Adrenal gland (tissue), 19 donors: ENCODE measurements at places on chromosomes 5 and 9. TPM values are rescaled to one million over a fixed set of nuclear protein-coding genes. Genes with fewer than 3 reads are reported as not detected.

DNA sequence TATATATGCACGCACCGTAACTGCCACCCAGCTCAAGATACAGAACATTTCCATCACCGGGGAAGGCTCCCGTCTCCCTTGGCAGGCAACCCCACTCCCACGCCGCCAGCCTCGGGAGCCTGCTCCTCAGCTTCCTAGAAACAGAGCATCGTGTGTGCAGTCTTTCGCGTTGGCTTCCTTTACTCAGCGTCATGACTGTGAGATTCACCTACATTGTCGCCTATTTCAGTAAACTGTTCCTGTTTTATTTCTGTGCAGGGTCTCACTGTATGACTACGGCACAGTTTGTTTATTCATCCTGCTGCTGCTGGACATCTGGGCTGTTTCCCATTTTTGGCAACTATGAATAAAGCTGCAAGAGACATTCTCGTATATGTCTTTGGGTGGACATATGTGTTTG lies 90.7 kb downstream of the STK10 start:
- peaks cover 4% of the 10 kb centered on the region for H3K4me1 ChIP-seq
- no peaks in the 10 kb centered on the region for H3K36me3 ChIP-seq
- no peak overlapping the region for H3K27ac ChIP-seq

GRCh38 chr5:61319388-61320146 lies 12.5 kb upstream of the ZSWIM6 start:
- DNase-seq: no peak
- no peak overlapping the region for H3K4me3 ChIP-seq

- peaks cover 20% of the 10 kb centered on the region for H3K4me1 ChIP-seq
- H3K27ac ChIP-seq: peak overlapping the region; percentile 18
- no peaks in the 10 kb centered on the region for H3K36me3 ChIP-seq
- no peaks in the 10 kb centered on the region for H3K27me3 ChIP-seq
- DNase-seq: no peak
Observed at GRCh38 chr5:759111-759751, 25.3 kb downstream of the ZDHHC11B start.

GRCh38 chr9:12934545-12935272 lies 159.9 kb downstream of the LURAP1L start:
- H3K4me3 ChIP-seq: no peak overlapping the region
- no peaks in the 10 kb centered on the region for H3K4me1 ChIP-seq
- no peak overlapping the region for H3K27ac ChIP-seq

DNA sequence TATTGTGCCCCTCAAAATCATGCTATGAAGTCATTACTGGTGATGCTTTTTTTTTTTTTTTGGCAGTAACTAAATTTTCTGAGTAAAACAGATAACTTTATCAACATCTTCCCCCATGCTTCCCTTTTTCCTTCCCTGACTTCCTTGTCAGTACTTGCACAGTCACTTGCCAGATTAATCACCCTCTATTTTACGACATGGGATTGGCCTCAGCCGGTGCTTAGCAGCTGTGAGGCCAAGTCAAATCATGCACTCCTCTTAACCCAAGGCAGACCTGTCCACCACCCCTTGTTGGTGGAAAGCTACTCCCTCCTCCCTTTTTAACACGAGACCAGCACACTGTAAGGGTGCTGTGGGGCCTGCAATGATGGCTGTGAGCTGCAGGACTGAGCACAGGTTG lies 118.0 kb upstream of the OTULINL start:
- no peak overlapping the region for H3K4me3 ChIP-seq
- H3K27ac ChIP-seq: no peak overlapping the region
- no peaks in the 10 kb centered on the region for H3K4me1 ChIP-seq
- H3K36me3 ChIP-seq: no peaks in the 10 kb centered on the region
- no peaks in the 10 kb centered on the region for H3K27me3 ChIP-seq
- DNase-seq: no peak

Gene SPINK6
- not detected for total RNA-seq

GRCh38 chr5:65925044-65925600 lies 1.3 kb upstream of the ERBIN start:
- H3K27me3 ChIP-seq: no peaks in the 10 kb centered on the region
- H3K36me3 ChIP-seq: no peaks in the 10 kb centered on the region
- H3K4me1 ChIP-seq: peaks cover 6% of the 10 kb centered on the region

DNA sequence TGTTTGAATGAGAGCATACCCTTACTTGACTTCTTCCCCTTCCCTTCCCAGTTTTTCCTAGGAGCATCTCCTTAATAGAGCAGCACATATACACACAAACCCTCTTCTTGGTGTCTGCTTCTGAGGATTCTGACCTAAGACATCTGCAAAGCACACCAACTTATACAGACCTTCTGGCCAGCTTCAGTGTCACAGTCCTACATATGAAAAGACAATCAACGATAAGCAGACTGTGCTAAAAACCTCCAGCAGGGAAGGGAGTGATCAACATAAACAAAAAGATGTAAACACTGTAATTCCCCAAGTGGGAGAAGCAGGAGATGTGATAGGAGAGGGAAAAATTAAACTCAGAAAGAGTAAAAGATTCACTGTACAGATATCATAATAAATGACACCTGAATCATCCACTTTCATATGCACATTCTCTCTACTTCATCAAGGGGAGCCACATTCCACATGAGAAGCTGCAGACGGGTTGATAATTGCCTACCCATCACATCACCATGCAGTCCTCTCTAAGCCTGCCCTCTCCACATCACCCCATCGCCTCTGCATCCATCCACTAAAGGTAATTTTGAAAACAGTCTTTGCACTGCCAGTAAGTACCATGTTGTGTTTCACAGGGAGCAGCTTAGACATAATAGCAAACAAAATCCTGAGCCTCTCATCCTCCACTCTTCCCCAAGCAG lies 13.0 kb downstream of the APBA1 start:
- no peak for DNase-seq
- H3K4me3 ChIP-seq: no peak overlapping the region
- H3K4me1 ChIP-seq: no peaks in the 10 kb centered on the region
- no peaks in the 10 kb centered on the region for H3K27me3 ChIP-seq
- no peaks in the 10 kb centered on the region for H3K36me3 ChIP-seq

Gene CRAT
- total RNA-seq: 98.7 TPM

GRCh38 chr9:129923589-129923988 lies 88.3 kb downstream of the USP20 start:
- H3K4me1 ChIP-seq: no peaks in the 10 kb centered on the region
- H3K4me3 ChIP-seq: no peak overlapping the region
- DNase-seq: no peak
- no peaks in the 10 kb centered on the region for H3K36me3 ChIP-seq
- no peaks in the 10 kb centered on the region for H3K27me3 ChIP-seq
